Left lung (tissue), 14 donors: ENCODE measurements at places on chromosomes 5 and 9. TPM values are rescaled to one million over a fixed set of nuclear protein-coding genes. Genes with fewer than 3 reads are reported as not detected.

The IL9 gene
- not detected for total RNA-seq

The GPX8 gene
- total RNA-seq: 28.0 TPM

The PCDHB3 gene
- total RNA-seq: 2.0 TPM

The RHOBTB3 gene
- total RNA-seq: 93.0 TPM

The FPGS gene
- total RNA-seq: 97.4 TPM

The CYSTM1 gene
- 85.2 TPM for total RNA-seq

The PDE4D gene
- total RNA-seq: 54.5 TPM

The ANKRD18A gene
- 7.0 TPM for total RNA-seq

GRCh38 chr9:131361202-131361833 is 32.6 kb upstream of the PRRC2B start:
- no peaks in the 10 kb centered on the region for H3K4me1 ChIP-seq
- H3K27ac ChIP-seq: no peak overlapping the region
- DNase-seq: peak; percentile 55
- no peaks in the 10 kb centered on the region for H3K36me3 ChIP-seq
- H3K4me3 ChIP-seq: no peak overlapping the region

DNA sequence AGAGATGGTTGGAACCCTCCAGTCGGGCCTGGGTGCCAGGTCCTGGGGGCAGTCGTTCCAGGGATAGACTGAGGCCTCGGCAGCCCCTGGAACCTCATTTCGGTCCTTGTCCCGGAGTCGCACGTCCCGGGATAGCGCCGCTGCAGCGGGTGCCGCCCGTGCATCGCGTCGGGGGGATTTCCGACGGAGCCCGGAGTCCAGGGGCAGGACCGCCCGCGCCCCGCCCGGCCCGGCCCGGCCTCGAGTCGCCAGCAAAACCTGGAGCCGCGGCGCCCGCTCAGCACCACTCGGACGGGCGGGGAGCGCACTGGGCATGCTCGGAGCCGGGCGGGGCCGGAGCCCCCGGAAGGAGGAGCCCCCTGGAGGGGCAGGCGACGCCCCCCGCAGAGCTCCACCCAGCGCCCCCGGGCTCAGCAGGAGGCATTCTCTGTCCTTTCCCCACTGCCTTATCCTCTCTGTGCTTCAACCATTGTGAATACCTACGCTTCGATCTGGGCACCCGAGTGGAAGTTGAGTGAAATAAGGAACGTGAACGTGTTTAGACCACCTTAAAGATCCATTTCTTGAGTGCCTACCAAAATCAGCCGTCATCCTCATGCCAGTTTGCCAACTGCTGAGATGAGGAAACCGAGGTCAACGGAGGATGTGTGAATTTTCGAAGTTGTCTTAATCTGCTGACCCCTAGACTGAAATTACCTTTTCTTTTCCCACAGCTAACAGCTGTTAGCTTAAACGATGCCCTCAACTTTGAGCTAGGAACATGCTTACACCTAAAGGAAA is 1.7 kb upstream of the PTPN3 start:
- peak; percentile 89 for DNase-seq
- H3K27ac ChIP-seq: no peak overlapping the region
- peak overlapping the region; percentile 32 for H3K4me3 ChIP-seq
- no peaks in the 10 kb centered on the region for H3K36me3 ChIP-seq
- peaks cover 70% of the 10 kb centered on the region for H3K27me3 ChIP-seq
- H3K4me1 ChIP-seq: no peaks in the 10 kb centered on the region

- no peaks in the 10 kb centered on the region for H3K36me3 ChIP-seq
- no peak overlapping the region for H3K27ac ChIP-seq
- H3K4me3 ChIP-seq: no peak overlapping the region
- H3K27me3 ChIP-seq: no peaks in the 10 kb centered on the region
- no peak for DNase-seq
Measured at GRCh38 chr5:82796643-82797416, 280.4 kb downstream of the TMEM167A start.

DNA sequence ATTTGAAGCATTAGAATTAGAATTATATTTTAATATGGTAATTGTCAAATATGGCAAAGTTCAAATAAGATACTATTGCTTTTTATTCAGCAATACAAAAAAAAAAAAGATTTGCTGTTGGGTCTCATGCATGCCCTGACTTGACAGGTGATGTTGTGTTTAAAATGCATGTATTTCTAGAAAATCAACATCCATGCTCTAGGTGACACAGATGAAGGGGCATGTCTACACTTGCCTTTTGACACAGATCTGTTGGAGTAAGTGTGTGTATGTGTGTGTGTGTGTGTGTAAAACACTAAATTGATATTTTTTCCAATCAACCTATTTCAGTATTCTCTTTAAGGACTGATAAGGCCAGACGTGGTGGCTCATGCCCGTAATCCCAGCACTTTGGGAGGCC is 38.1 kb upstream of the SMARCA2 start:
- peaks cover 5% of the 10 kb centered on the region for H3K4me1 ChIP-seq
- no peaks in the 10 kb centered on the region for H3K36me3 ChIP-seq
- no peak for DNase-seq
- H3K27ac ChIP-seq: no peak overlapping the region
- H3K4me3 ChIP-seq: no peak overlapping the region

DNA sequence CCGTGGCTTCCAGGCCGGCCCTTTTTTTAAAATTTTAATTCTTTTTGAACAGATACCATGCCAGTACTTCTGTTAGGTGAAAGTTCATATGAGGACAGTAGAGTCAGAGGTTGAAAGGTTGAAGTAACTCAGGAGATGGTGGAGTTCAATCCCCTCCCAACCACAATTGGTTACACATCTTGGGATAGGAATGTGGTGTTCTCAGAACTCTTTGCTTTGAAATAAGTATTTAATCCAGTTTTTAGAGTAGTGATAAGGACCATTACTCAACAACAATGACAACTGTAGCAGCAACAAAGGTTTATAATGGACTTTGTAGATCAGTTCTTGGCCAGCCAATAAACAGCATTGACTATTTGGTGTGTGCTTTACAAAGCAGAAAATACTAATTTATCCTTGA is 116.0 kb downstream of the ARHGAP26 start:
- H3K4me1 ChIP-seq: peaks cover 23% of the 10 kb centered on the region
- H3K36me3 ChIP-seq: no peaks in the 10 kb centered on the region
- no peak for DNase-seq

- no peaks in the 10 kb centered on the region for H3K36me3 ChIP-seq
- H3K4me1 ChIP-seq: no peaks in the 10 kb centered on the region
- H3K4me3 ChIP-seq: no peak overlapping the region
- DNase-seq: no peak
- no peak overlapping the region for H3K27ac ChIP-seq
Measured at GRCh38 chr9:21668516-21668915, 133.9 kb upstream of the MTAP start.

DNA sequence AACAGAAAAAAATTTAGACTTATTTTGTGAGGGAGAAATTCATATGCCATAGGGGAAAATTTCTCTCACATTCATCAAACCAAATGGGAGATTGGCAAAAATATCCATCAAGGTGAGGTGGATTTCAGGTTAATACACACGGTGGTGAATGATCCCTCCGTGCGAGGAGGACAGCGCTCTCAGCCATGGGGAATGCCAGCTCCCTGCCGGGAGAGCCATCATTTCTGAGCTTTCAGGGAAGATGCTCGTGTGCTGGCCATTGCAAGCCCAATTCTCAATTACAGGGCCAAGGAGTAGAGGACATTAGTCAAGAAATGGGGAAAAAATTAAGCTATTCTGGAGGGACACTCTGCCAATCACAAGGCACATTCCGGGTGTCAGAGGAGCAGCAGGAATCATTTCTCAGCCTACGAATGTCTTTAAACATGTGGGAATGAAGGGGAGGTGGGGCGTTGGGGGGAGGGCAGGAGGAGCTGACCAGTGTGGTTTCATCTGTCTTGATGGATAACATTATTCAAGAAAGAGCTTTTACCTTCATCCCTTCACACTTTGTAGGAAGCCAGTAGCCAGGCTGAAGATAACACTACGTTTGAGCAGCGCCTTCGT is 165.5 kb downstream of the DAB2IP start:
- H3K4me3 ChIP-seq: no peak overlapping the region
- no peak for DNase-seq
- H3K27me3 ChIP-seq: no peaks in the 10 kb centered on the region
- no peaks in the 10 kb centered on the region for H3K36me3 ChIP-seq
- H3K4me1 ChIP-seq: no peaks in the 10 kb centered on the region
- no peak overlapping the region for H3K27ac ChIP-seq

DNA sequence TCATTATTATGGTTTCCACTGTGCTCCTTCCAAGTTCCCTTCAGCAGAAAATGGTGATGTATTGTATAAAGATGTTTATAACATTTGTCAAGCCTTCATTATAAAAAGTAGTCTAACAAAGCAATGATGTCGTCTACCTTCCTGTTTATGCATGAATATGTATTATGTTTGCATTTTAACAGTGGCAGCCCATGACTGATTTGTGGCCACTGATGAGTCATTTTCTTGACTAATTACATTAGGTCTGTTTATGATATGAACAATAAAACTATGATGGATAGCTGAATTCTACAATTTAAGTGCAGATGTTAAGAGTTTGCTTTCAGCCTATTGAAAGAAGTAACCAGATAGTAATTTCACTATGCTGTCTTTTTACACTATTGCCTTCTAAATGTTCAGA is 75.4 kb upstream of the ADAMTS19 start:
- H3K4me3 ChIP-seq: no peak overlapping the region
- no peaks in the 10 kb centered on the region for H3K27me3 ChIP-seq
- DNase-seq: no peak

DNA sequence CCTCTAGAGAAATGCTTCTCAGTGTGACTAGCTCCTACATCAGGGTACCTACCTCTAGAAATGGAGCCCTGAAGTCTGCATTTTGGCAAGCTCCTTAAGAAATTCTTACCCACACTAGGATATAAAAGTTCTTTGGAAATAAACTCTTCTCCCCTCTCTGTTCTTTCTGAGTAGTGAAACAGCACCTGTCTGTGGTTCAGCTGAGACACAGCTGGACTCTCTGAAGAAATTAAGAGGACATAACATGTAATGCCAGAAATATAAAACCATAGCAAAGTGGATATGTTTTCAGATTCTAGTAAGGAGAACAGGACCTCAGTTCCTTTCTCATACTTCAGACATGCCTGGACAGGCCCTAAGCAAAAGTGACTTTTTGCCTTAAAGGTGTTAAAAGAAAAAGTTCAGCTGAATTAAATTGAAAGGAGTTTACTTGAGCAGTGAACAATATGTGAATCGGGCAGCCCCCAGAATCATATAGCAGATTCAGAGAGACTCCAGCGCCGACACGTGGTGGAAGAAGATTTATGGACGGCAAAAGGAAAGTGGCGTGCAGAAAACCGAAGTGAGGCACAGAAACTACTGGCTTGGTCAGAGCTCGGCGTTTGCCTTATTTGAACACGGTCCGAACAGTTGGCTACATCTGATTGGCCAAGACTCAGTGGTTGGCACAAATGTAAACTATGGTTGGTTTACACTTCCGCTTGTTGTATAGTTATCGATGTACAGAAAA is 64.5 kb downstream of the PRKACG start:
- H3K27ac ChIP-seq: no peak overlapping the region
- H3K4me1 ChIP-seq: no peaks in the 10 kb centered on the region
- no peak overlapping the region for H3K4me3 ChIP-seq
- H3K36me3 ChIP-seq: no peaks in the 10 kb centered on the region

GRCh38 chr9:4617752-4618151 is 44.3 kb upstream of the PLPP6 start:
- no peaks in the 10 kb centered on the region for H3K4me1 ChIP-seq
- no peaks in the 10 kb centered on the region for H3K36me3 ChIP-seq
- H3K27ac ChIP-seq: no peak overlapping the region
- no peak for DNase-seq
- H3K27me3 ChIP-seq: no peaks in the 10 kb centered on the region
- no peak overlapping the region for H3K4me3 ChIP-seq

- H3K27me3 ChIP-seq: no peaks in the 10 kb centered on the region
- H3K4me1 ChIP-seq: no peaks in the 10 kb centered on the region
- H3K36me3 ChIP-seq: no peaks in the 10 kb centered on the region
- H3K4me3 ChIP-seq: peak overlapping the region; percentile 83
Measured at GRCh38 chr9:35659340-35659739, 1.2 kb downstream of the CCDC107 start.

DNA sequence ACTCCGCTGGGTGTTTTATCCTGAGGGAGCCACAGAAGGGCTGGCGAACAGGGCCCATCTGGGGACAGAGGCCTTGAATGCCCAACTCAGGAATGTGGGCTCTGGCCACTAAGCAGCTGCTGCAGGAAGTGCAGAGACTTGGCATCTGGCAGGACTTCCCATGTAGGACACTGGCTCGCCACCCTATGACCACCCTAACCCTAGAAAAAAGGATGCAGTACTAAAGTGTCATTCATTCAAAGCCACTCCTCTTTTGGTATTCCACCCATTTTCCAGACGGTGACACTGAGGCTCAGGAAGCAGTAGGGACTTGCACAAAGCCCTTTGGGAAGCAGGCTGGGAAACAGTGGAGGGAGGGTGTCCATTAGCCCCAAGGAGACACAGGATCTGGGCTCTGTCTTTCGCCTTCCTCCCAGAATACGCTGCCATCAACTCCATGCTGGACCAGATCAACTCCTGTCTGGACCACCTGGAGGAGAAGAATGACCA is 3.0 kb downstream of the BBLN start:
- no peaks in the 10 kb centered on the region for H3K36me3 ChIP-seq
- no peaks in the 10 kb centered on the region for H3K4me1 ChIP-seq
- no peaks in the 10 kb centered on the region for H3K27me3 ChIP-seq
- no peak overlapping the region for H3K4me3 ChIP-seq

- peaks cover 3% of the 10 kb centered on the region for H3K4me1 ChIP-seq
- peak; percentile 11 for DNase-seq
- no peaks in the 10 kb centered on the region for H3K27me3 ChIP-seq
Measured at GRCh38 chr9:98429613-98430012, 174.2 kb upstream of the TBC1D2 start.

DNA sequence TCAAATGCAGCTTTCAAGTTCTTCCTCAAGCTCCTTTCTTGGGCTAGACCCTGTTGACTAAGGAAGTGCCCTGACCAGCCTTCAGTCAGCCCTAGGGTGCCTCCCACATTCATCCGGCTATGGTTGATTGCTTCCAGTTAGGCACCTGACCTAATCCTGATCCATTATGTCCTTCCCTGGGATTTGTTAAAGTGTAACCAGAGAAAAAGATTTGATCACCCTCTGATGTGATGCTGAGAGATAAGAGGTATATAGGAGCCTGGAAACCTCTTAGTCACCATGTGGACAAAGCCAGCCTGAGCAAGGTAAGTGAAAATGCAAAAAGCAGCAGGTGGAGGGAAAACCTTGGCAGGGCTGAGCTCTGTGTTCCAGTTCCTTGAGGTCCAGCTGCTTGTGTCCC is 178.8 kb upstream of the ERCC6L2 start:
- H3K36me3 ChIP-seq: no peaks in the 10 kb centered on the region
- H3K27ac ChIP-seq: no peak overlapping the region
- no peak overlapping the region for H3K4me3 ChIP-seq
- DNase-seq: no peak
- no peaks in the 10 kb centered on the region for H3K27me3 ChIP-seq
- H3K4me1 ChIP-seq: no peaks in the 10 kb centered on the region

DNA sequence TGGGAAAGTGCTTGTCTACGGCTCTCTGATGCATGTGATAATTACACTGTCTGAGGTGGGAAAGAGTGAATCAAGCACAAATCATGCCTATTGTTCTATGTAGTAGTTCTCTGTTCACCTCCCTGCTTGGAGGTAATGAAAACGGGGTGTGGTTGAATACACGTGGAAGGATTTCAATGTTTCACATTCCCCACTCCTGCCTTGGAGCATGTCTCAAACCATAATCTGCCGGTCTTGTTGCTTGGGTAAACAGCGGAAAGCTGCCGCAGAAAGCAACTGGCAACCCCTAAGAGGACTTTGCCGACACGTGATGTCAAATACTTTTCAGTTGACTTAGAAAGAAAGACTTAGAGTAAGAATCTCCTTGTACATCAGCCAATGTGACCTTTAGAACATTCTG is 63.5 kb upstream of the MOCS2 start:
- no peak for DNase-seq
- no peaks in the 10 kb centered on the region for H3K4me1 ChIP-seq
- no peaks in the 10 kb centered on the region for H3K27me3 ChIP-seq
- H3K27ac ChIP-seq: no peak overlapping the region
- H3K36me3 ChIP-seq: no peaks in the 10 kb centered on the region
